ENCODE measurements at places on chromosomes 16 and 17.
A peak's percentile ranks its signal among the peaks of the same experiment; 100 is the strongest.

DNA sequence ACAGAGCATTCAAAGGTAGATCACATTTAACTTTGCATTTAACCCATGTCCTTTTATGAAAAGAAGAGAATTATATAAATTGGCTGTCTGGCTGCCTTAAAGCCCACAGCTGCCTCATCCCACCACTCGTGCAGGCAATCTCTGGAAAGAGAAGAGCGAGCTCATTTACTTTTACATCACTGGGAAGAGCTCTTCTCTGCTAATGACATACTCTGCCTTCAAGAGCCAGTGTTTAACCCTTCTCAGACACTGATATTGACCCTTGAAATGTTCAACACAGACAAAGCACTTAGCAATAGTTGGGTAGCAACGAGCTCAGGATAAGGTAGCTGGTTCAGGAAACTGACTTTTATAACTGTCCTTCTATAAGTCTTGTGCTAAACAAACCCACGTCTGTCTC, 6.8 kb downstream of the KRT38 start:
- DNase-seq: no peak

DNA sequence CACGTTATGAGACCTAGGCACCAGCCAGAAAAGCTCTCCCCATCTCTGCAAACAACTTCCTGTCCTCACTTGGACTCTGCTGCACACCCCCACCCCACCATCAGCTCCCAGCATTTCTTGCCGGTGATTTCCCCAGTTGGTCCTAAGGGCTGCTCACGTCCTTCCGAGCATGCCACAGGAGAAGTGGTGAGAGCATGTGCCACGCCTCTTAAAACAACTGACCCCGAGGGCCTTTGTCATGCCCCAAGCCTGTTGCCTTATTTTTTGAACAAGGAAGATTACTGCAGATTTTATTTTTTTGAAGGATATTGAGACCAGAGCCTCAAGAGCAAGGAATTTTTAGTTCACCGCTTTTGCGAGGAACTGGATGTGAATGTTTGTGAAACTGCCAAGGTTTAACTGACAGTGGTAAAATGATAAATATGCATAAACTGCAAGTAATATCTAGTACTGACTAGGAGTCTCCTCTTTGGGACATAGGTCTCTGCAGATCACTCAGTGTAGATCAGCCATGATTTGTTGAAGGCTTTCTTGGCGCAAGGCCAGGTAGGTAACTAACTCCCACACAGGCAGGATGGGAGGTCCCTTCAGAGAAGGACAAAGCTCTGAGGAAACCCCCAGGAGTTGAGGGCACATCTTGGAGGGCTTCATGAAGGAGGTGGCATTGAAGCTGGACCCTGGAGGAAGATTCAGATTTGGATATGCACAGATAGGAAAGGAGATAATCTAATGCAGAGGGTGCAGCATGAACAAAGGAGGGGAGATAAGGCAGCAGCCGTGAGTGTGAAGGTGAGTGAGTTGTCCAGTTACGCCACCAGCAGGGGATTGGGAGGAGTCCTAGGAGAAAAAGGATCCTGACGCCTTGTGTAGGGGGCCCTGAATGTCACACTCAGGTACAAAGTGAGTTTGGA, 44.7 kb downstream of the TMEM132E start:
- peak; percentile 4 for DNase-seq

DNA sequence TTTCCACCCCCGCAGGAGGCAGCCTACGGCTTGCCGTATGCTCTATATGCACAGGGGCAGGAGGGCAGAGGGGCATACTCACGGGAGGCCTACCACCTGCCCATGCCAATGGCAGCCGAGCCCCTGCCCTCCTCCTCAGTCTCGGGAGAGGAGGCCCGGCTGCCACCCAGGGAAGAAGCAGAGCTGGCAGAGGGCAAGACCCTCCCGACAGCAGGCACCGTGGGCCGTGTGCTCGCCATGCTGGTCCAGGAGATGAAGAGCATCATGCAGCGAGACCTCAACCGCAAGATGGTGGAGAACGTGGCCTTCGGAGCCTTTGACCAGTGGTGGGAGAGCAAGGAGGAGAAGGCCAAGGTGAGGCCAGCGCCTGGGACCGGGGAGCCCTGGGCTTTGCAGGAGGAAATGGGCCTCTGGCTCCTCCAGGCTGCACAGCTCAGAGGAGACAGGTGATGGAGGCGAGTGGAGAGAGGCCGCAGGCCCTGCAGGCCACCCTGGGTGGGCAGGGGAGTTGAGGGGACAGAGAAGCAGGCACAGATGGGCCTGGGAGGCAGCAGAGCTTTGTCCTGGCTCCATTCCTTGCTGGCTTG, 8.6 kb downstream of the SETD1A start:
- no peak for DNase-seq

- no peak for DNase-seq
These were observed at the start of gene RHBDF1 for GRCh38 chr16:72561-73548. RHBDF1 (minus strand) TSS chr16:72631; CDS start chr16:65015, 7,616 bp downstream.

DNA sequence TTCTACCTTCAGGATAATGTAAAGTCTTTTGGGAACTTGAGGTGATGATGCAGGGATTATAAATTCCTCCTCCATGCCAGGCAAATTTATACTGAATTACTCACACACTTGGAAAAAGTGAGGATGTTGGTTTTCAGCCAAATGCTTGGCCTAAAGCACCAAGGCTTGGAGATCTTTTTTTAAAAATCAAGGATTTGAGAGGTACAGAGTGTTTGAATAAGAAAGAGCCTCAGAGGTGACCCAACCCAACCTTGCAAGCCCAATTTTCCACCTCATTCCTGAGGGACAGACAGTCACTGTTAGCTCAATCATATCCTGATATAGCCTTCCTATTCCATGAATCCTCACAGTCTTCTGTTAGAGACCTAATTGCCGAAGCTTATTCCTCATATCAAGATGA, 14.0 kb downstream of the GRIN2A start:
- no peak for DNase-seq

GRCh38 chr16:23528644-23529310, 18.5 kb upstream of the GGA2 start:
- no peak for DNase-seq

- DNase-seq: no peak
These were observed 95.3 kb downstream of the SOCS1 start for GRCh38 chr16:11160676-11161115.

DNA sequence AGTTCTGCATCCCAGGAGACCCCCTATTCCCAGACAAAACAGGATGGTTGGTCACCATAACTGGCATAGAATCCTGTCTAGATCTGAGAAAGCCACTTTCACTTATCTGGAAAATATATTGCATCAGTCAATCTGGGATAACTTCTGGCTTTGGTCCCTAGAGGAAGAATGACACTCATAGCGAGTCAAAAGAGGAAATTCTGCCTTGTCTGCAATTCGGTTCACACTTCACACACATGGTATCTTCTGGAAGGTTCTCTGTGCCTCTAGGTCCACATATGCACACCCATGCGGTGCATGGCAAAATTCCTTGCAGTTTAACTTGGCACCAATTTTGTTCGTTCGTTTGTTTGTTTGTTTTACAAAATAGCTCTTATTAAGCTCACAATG, 49.2 kb upstream of the WSCD1 start:
- DNase-seq: no peak

DNA sequence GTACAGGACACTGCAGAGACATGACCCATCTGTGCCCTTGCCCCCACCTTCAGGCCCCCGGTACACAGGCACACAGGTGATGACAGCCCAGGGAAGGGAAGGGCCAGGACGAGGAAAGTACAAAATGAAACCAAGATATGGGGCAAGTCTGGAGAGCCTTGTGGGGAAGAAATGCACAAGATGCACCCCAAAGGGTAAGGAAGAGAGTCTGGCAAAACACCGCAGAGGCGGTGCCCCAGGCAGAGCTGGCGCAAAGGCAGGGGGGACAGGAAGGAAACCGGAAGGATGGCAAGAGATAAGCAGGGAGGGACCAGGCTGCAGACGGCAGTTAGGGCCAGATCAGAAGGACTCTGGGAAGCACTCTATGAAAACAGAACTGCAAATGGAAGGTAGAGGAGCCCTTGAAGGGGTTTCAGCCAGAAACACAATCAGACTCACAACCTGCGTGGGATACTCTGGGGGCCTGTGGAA, 81.4 kb downstream of the SLC39A11 start:
- DNase-seq: no peak

DNA sequence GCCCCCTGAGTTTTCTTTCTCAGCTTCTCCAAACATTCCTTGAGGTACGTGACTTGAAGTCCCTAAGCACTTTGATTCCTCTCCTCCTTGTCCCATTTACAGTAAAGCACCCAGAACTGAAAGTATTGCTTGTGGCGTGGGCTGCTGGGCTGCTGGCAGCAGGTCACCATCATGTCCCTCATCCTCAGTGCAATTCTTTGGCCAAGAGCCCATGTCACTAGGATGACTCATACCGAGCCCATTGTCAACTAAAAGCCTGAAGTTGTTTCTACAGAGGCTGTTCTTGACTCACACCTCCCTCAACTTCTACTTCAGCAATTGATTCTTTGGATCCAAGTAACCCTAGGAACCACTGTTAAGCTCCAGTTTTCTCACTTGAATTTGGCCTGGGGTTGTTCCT, 54.3 kb downstream of the KPNA2 start:
- DNase-seq: peak; percentile 80

- DNase-seq: peak; percentile 85
These were observed at the start of gene CKLF for GRCh38 chr16:66552286-66553177. CKLF (plus strand) TSS chr16:66552576; CDS start chr16:66552716, 140 bp downstream.

- DNase-seq: peak; percentile 99
These were observed 23.9 kb downstream of the SLC39A11 start for GRCh38 chr17:73068322-73069153.

- DNase-seq: no peak
These were observed 7.3 kb downstream of the ZZEF1 start for GRCh38 chr17:4135489-4135888.

DNA sequence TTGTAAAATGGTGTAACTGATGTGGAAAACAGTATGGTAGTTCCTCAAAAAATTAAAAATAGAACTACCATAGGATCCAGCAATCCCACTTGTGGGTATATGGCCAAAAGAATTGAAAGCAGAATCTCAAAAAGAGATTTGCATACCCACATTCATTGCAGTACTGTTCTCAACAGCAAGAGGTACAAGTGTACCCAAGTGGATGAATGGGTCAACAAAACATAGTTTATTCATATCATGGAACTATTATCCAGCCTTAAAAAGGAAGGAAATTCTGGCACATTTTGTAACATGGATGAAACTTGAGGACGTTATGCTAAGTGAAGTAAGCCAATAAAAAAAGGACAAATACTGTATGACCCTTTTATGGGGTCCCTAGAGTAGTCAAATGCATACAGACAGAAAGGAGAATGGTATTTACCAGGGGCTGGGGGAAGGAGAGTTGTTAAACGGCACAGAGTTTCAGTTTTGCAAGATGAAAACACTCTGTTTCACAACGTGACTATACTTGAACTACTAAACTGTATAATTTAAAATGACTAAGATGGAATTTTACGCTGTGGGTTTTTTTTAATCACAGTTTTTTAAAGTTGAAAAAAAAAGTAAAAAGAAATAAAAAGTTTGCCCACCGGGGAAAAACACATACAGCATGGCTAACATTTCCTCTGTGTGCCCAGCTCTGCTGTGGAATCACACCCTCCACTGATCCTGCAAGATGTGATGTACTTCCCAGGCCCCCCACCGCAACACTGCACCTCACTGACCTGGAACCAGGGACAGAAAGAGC, 6.1 kb downstream of the TVP23A start:
- no peak for DNase-seq

DNA sequence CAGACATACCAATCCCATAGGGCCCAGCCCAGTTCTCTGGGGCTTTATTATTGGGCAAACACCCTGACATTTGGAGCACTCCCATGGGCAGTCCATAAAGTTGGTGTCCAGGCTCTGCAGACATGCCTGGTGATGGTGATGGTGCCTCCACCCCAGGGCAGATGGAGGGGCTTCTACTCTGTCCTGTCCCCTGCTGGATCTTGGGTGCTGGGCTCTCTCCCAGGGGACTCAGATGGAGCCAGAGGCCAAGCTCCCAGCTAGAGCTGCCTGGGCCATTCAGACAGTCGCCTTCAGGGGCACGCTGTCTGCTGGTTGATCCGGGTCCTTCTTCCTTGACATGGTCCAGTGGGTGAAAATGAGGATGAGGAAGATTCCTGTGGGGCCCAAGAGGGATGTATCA, 10.6 kb downstream of the CDH16 start:
- DNase-seq: no peak

DNA sequence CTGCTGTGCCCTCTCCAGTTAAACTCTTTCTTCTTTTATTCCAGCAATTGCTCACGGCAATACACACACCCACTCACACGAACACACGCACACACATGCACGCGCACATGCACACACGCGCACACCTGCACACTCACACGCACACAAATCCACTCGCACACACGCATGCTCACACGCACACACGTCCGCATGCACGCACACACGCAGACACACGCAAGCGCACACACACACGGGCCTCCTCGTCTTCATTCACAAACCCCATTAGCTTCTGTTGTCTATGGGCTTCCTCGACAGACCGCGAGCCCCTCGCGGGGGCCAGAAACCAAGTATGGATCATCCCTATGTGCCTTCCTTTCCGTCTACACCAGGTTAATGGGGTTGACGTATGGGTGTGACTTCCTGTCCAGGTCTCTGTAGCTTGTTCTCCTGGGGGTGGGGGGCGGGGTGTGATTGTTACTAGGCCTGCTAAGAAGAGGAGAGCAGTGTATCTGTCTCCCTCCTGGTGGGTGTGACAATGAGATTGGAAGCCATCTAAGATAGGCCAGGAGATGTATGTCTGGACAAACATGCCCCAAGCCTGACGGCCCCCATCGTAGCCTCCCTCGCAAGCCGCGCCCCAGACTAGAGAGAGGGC, 670 bp upstream of the CTF1 start:
- no peak for DNase-seq

DNA sequence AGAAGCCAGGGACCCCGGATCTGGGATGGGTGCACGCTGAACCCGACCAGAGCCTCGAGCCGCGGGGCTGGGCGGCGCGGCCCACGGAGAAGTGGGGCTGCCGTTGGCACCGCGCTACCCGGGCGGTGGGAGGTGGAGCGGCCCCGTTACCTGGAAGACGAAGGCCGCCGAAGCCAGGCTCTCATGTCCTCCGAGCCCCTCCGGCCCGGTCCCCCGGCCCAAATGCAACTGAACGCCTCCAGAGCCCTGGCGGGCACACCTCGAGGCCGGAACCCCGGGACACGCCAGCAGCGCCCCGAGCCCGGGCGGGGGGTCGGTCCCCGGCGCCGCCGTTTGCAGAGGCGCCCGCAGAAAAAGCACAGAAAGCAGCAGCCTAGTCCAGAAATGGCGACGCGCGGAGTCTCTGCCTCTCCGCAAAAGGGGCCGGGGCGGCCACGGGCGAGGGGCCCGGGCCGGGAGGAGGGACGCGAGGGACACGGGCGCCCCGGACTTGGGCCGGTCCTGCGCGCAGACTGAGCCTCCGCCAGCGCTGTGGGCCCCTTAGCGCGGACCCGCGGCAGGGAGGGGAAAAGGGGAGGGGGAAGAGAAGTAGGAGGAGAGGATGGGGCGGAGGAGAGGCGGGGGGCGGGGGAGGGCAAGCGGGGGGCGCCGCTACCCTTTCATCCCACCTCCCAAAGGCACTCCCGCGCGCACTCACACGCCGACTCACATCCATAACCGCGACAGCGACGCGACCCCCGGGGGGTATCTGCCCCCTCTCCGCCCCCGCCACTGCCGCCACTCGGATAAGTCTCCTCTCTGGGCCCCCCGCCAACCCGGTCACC, 1.4 kb downstream of the AXIN2 start:
- DNase-seq: peak; percentile 81

- DNase-seq: no peak
These were observed 45.2 kb upstream of the CHMP6 start for GRCh38 chr17:80946449-80946848.

All from HepG2 (cell line).